ENCODE measurements at places on chromosomes 6 and 20.

DNA sequence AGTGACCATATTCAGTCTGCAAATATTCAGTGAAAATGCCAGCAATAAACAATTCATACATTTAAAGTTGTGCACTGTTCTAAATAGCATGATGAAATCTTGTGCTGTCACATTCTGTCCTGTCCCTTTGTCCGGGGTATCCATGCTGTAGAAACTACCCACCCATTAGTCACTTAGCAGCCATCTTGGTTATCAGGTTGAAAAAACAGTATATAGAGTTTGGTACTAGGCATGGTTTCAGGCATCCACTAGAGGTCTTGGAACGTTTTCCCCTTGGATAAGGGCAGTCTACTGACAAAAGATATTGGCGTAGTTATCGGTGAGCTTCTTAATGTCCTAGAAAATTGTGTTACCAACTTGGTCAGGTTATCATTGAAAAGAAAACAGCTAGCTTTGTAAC, 12.3 kb upstream of the MAP3K7 start:
- no peak for DNase-seq

DNA sequence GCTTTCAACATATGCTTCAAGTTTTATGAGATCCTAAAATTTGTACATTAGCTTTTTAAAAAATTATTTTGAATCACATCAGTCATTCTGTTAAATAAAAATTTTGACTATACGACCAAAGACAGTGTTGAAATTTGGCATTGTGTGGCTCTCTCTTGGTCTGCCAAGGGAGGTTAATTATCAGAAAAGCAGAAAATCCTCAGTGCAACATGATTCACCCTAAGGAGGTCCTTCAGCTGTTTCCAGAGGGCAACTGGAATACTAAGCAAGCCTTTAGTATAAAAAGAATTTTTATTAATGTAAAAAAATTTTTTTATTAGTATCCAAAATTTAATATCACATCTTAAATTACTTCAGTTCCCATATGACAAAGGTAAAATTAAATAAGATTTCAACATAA, 23.1 kb upstream of the TMEM244 start:
- DNase-seq: no peak

DNA sequence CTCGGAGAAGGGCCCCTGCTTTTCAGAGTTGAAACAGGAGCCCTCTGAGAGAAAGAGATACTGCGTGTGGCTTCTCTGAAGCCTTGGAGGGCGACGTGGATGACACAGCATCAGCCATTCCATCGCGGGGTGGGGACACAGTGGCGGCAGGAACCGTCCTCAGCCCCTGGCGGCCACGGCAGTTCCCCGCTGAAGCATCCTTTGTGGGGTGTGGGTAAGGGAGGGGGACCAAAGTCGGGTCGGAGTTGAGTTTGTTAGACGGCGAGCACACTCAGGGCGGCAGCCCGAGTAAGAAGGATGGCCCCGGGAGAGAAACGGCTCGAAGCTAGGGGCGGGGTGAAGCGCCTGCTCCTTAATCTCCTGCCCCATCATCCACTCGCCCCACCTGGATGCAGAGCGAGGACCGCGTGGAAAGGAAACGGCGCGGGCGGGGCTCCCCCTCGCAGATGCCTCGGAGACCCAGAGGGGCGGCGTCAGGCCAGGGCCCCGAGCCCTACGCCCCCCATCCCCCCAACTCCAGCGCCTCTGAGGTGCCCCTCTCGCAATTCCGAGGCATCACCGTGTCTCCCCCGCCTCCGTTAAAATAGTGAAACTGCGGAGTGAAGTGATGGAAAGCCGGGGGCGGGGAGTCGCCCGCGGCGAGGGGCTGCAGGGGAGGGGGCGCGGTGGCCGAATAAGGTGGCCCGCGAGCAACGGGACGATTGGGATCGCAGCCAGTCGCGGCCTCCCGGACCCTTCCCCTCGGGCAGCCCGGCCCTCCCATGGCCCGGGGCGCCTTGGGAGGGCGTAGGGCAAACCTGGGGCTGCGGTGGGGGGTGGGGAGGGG, 796 bp upstream of the RREB1 start:
- peak; percentile 21 for DNase-seq

- peak; percentile 86 for DNase-seq
Measured at GRCh38 chr6:16947375-16948015, 154.4 kb upstream of the STMND1 start.

DNA sequence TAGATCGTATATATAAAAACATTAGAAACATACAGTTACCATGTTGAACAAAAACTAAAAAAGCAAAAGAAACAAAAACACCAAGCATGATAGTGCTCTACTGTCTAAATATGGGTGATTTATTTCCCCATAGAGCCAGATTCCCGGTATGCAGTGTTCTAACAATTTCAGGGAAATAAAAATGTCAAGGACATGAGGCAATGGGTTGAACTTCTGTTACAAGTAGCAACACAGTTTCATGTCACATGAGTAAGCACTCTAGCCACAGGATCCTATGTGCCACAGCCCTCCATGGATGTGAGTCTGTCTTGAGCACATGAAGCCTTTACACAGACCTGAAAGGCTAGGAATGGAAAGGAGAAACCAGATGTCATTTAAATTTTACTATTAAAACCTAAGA, 96.0 kb downstream of the MAP3K5 start:
- DNase-seq: no peak

- DNase-seq: no peak
Measured at GRCh38 chr6:89948876-89949275, 54.6 kb downstream of the GJA10 start.

DNA sequence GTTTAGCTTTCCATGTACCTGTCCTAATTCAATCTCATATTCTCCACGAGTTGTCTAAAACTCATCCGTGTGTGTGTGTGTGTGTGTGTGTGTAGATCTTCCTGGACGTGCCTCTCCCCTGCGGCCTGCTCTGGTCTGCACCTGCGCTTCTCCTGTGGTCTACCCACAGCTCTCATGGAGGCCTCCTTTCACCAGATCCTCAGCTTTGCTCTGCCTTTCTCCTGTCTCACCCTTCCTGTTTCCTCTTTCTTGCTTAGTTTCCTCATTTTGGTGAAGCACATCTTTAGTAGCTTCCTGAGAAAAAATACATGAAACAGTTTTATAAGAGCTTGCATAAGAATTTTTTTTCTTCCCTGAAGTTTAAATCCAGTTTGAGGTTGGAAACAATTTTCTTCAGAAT, 18.1 kb downstream of the SLX4IP start:
- DNase-seq: no peak

DNA sequence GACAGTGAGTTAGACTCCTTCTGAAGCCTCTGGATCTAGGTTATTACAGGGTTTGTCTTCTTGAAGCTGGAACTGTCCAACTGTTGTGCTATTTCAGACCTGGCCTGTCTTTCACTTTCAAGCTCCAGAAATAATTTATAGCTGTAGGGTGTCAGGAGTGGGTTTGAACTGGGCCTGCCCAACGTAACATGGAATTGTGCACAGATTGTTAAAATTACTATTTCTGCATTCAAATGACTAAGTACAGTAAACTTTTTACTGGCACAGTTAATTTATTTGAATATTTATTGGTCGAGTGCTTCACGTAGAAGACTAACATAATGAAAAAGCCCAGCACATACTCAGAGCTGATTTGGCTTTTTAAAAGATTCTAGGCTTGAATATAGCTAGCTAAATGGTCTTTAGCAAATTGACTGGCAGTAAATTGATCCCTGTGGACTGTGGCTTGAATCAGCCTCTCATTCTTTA, 74.3 kb downstream of the ARID1B start:
- DNase-seq: no peak

GRCh38 chr20:50249447-50250388, 59.1 kb downstream of the CEBPB start:
- no peak for DNase-seq

DNA sequence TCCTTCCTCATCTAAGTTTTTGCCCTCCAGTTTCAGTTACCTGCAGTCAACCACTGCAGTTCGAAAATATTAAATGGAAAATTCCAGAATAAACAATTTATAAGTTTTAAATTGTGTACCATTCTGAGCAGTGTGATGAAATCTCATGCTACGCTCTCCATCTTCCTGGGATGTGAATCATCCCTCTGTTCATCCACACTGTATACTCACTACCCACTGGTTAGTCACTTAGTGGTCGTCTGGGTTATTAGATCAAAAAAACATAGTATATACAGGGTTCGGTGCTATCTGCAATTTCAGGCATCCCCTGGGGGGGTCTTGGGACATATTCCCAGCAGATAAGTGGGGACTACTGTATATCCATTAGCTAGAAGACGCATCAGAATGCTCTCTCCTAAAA, 151.9 kb upstream of the SLC22A16 start:
- DNase-seq: peak; percentile 63

- no peak for DNase-seq
Measured at GRCh38 chr6:35532126-35532525, 19.4 kb upstream of the TULP1 start.

- no peak for DNase-seq
Measured at GRCh38 chr6:1931817-1932216, 313.6 kb downstream of the GMDS start.

GRCh38 chr6:3408665-3409064, 48.2 kb downstream of the SLC22A23 start:
- no peak for DNase-seq

GRCh38 chr6:148392671-148393070, 50.0 kb downstream of the SASH1 start:
- no peak for DNase-seq

GRCh38 chr6:137666202-137666774, 172.1 kb upstream of the OLIG3 start:
- DNase-seq: no peak

DNA sequence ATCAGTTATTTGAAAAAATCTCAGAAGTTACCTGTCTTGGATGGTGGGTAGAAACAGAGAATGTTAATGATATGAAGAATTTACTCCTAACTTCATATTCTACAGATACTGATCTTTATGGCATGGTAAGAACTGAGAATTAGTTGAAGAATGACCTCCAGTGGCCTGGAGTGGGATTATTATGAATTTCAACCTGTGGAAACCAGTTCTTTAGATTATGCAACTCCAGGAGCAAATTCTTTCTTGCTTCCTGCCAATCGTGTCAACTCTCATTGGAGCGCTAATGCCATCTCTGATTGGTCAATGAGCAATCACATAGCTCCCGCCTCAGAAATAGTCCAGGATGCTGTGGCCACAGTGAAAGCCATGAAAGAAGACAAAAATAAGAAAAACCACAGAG, 40.6 kb downstream of the LYRM2 start:
- peak; percentile 75 for DNase-seq

- no peak for DNase-seq
Measured at GRCh38 chr20:4411744-4412143, 310.0 kb upstream of the PRND start.

GRCh38 chr6:12112540-12113189, 100.6 kb downstream of the HIVEP1 start:
- no peak for DNase-seq

GRCh38 chr6:128139519-128139918, 238.7 kb upstream of the THEMIS start:
- DNase-seq: peak; percentile 43

DNA sequence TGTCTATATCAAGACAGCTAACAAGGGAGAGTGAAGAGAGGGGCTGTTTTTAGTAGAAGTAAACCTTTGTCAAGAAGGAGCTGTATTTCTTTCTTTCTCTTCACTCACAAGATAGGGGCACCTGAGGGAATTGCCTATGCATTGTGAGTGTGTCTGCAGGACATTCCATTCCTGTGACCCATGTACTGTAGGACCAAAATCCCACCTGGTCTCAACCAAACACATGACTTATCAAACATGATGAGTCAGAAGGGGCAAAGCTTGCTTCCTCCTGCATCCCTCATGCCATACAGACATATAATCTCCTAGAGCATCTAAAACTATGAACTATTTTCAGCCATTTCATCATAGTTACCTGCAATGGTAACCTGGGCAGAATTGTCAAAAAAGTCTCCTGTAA, 21.8 kb downstream of the PKHD1 start:
- peak; percentile 90 for DNase-seq

DNA sequence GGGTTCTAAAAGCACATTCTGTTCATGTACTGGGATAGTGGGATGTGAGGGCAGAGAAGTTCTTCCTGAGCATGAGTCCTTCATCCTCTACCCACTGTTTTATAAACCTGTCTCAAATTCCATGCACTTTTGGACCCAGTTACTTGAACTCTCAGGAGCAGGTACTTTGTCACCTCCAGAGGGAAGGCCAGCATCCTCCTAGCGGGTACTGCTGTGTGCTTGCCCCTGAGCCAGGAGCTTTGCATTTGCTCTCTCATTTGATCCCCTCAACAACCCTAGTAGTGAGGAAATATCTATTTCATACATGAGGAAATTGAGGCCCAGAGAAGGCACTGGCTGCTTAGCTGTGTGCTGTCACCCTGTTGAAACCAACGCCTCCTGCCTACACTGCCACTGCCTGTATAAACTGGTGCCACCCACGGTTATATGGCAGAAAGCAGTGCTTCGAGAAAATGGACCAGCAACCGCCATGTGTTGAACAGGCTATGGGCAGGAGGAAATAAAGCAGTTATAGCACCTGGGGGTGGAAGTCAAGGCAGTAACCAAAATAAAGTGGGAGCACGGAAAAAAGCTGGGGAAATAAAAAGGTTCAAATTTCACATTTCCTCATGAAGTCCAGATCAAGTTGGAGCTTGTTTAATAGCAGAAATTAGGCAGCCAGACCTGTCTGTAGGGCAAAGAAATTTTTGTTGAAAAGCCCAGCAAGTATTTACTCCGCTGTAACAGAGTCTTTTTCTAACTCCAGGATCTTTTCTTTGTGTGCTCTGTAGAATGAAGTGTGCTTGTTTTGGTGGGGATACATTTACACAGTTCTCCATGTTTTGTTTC, 38.0 kb downstream of the KLHL31 start:
- DNase-seq: no peak

DNA sequence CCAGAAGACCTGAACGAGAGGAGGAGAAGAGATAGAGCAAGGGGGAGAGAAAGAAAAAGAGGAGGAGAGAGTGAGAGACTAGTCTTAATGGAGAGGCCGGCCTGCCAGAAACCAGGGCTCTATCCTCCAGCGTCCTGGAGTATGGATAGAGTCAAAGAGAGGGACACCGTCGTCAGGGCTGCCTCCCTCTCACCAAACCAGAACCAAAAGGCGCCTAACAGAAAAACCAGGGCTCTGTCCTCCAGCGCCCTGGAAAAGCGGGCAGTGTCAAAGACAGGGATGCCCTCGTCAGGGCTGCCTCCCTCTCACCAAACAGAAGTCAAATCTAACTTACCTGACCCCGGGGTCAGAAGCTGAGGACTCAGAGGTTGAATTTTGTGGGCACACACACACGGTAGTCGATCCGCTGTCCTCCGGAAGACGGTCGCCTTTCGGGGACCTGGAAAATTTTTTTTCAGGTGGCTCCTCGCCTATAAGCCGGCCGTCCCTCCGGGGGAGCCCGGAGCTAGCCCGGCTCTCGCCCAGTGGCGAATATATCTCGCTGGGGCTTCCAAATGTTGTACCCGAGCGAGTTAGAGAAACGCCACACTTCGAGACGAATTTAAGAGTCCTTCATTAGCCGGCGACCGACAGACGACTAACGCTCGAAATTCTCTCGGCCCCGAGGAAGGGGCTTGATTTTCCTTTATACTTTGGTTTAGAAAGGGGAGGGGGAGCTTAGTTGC, 148.2 kb downstream of the TRIM27 start:
- no peak for DNase-seq

All from PC-3 (cell line).